ENCODE measurements at places on chromosomes 7 and 10. TPM values are rescaled to one million over a fixed set of nuclear protein-coding genes. Genes with fewer than 3 reads are reported as not detected.
A peak's percentile ranks its signal among the peaks of the same experiment; 100 is the strongest.

AKR1E2 gene
- polyA plus RNA-seq, result 1.8 TPM

C7orf33 gene
- not detected for polyA plus RNA-seq

SUPV3L1 gene
- polyA plus RNA-seq, result 35.5 TPM

NANOS1 gene
- 1.9 TPM for polyA plus RNA-seq

GRCh38 chr10:92239151-92239599 is 51.7 kb downstream of the CPEB3 start:
- no peak for DNase-seq

DNA sequence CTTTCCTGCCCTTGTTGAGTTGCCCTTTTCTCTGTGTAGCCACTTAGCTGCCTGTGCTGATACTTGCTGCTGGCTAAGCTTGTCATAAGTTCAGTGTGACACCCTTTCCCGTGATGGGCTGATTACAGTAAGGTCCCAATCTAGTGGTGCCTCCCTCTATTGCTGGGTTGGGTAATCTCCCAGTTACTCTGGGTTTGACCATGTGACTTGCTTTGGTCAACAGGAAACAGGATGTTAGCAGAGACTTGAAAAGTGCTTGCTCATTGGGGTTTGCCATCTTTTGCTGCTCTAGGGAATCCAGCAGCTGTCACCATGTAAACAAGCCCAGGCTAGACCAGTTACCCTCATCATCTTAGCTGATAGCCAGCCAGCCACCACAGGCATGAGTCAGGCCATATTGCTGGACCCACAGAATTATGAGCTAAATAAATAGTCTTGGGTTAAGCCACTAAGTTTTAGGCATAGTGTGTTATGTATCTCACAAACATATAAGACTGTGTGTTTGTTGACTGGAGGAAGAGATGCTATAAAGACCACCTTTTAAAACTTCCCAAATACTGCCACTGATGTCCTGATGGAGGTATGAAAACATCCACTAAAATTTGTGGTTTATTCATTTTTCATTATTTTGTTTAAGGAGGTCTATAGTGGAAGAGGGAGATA is 4.0 kb upstream of the LEP start:
- DNase-seq, result peak; percentile 13

All from large intestine (tissue), 12 donors.